ENCODE measurements at places on chromosomes 5 and 9. TPM values are rescaled to one million over a fixed set of nuclear protein-coding genes. Genes with fewer than 3 reads are reported as not detected.

MLANA gene
- total RNA-seq = not detected

SDHA gene
- 70.5 TPM for total RNA-seq

PTPRD gene
- total RNA-seq = 101 TPM

ANKRD20A1 gene
- total RNA-seq = 1.4 TPM

ECM2 gene
- 63.6 TPM for total RNA-seq

KLHL3 gene
- total RNA-seq = 9.1 TPM

CTXN3 gene
- not detected for total RNA-seq

GALNT10 gene
- total RNA-seq = 43.0 TPM

FOXI1 gene
- total RNA-seq = not detected

GRCh38 chr5:64516216-64516615 is 10.4 kb downstream of the RGS7BP start:
- H3K27me3 ChIP-seq = no peaks in the 10 kb centered on the region
- H3K4me1 ChIP-seq = peaks cover 24% of the 10 kb centered on the region
- H3K4me3 ChIP-seq = no peak overlapping the region
- no peak overlapping the region for H3K27ac ChIP-seq

DNA sequence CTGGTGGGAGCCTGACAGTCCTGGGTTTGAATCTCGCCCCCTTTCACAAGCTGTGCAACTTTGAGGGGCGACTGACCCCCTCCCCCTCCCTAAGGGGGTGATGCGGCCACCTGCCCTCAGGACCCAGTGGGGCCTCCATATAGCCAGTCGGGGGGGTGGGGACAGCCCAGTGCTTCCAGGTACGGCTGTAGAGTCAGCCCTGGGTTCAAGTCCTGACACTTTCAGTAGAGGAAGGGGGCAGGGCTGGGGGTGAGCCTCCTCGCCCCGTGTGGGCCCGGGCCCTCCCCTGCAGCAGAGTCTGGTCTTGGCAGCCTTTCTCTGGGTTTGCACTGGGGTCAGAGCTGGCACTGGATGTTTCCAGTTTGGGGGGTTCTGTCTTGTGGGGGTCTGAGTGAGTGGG is 216.3 kb downstream of the C9orf50 start:
- no peaks in the 10 kb centered on the region for H3K27me3 ChIP-seq
- no peak for DNase-seq
- no peak overlapping the region for H3K4me3 ChIP-seq
- peaks cover 12% of the 10 kb centered on the region for H3K4me1 ChIP-seq

DNA sequence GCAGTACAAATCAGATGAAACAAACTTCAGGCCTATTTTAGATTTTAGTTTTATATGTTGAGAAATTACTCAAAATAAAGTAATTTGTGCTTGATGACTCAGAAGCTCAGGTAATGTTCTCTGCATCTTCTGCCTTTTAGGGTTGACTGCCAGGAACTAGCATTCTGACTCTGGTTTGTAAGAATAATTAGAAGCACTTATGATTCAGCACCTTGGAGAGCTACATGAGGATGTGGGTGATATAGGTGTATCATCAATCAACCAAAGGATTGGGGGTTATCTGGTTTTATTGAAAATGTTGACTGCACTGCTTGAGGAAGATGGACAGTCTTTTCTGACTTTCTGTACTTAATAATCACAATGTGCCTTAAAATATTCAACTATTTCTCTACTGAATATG is 118.7 kb upstream of the SGCD start:
- no peaks in the 10 kb centered on the region for H3K36me3 ChIP-seq
- no peaks in the 10 kb centered on the region for H3K27me3 ChIP-seq
- DNase-seq = no peak
- no peak overlapping the region for H3K27ac ChIP-seq
- H3K4me3 ChIP-seq = no peak overlapping the region

DNA sequence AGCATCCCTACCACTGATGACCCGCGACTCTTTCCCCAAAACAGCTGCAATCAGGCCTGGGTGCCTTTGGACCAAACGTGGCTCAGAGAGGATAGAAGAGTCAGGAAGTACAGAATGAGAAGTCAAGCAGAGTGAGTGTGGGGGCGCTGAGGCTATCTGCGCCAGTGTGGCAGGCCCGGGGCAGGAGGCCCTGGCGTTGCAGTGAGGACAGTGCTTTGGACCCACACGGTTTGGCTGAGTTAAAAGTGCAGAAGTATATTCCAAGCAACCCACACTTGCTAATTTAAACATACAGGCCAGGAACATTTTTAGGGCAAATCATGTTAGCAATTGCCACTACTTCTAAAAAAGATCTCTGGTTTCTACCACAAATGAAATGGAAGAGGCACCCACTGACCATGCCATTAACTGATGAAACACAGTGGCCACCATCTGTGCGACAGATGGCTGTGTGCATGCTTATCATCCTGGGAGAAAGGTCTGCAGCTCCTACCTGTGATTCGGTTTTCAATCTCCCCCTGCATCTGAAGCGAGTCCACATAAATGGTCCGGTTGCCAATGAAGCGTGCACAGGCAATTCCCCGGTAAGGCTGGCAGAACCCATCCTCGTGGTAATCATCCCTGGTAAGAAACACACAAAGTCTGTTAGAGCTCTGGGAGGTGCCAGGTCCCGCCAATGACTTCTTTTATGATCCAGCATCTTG is 213.0 kb downstream of the ROR2 start:
- DNase-seq = no peak
- no peaks in the 10 kb centered on the region for H3K27me3 ChIP-seq
- H3K27ac ChIP-seq = no peak overlapping the region
- no peak overlapping the region for H3K4me3 ChIP-seq
- no peaks in the 10 kb centered on the region for H3K4me1 ChIP-seq
- H3K36me3 ChIP-seq = no peaks in the 10 kb centered on the region

DNA sequence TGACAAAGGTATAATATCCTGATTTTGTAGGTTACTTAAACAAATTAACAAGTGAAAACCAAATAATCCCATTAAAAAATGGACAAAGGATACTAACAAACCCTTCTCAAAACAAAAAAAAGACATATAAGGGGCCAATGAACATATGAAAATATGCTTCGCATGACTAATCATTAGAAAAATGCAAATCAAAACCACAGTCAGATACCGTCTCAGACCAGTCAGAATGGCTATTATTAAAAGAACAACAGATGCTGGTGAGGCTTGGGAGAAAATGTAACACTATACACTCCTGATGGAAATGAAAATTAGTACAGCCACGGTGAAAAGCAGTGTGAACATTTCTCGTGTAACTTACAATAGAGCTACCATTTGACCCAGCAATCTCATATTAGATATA is 1542.2 kb upstream of the CDH9 start:
- no peak overlapping the region for H3K4me3 ChIP-seq
- no peak overlapping the region for H3K27ac ChIP-seq
- no peaks in the 10 kb centered on the region for H3K36me3 ChIP-seq
- no peak for DNase-seq

- H3K27ac ChIP-seq = no peak overlapping the region
- H3K4me1 ChIP-seq = no peaks in the 10 kb centered on the region
- no peak for DNase-seq
- no peaks in the 10 kb centered on the region for H3K27me3 ChIP-seq
Observed at GRCh38 chr5:107919969-107920368, 249.2 kb upstream of the EFNA5 start.

DNA sequence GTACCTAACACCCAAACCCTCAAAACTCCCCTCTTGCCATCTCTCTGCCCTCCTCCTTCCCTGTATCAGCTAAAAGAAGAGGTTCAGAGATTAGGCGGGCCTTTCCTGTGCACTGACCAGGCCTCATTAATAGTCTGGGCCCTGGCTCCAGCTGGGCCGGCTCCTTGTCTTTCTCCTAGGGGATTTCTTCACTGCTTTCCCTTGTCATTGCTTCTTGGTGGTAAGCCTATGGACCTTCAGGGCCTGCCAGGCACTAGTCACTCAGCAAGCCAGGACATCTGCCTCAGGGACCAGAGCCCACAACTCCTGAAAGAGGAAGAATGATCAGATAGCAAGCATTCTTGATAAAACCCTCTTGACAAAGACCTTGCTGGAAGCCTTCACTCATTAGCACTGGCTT is 50.9 kb downstream of the MRRF start:
- no peaks in the 10 kb centered on the region for H3K27me3 ChIP-seq
- H3K27ac ChIP-seq = no peak overlapping the region
- H3K4me1 ChIP-seq = peaks cover 6% of the 10 kb centered on the region
- DNase-seq = no peak
- peaks cover 13% of the 10 kb centered on the region for H3K36me3 ChIP-seq

- peaks cover 55% of the 10 kb centered on the region for H3K36me3 ChIP-seq
- H3K27ac ChIP-seq = no peak overlapping the region
- H3K27me3 ChIP-seq = no peaks in the 10 kb centered on the region
- no peak overlapping the region for H3K4me3 ChIP-seq
- peaks cover 22% of the 10 kb centered on the region for H3K4me1 ChIP-seq
Observed at GRCh38 chr9:97601228-97601898, 31.8 kb downstream of the TSTD2 start.

GRCh38 chr5:122756264-122756911 is 18.5 kb upstream of the SNX2 start:
- no peak overlapping the region for H3K27ac ChIP-seq
- no peaks in the 10 kb centered on the region for H3K27me3 ChIP-seq
- H3K4me1 ChIP-seq = peaks cover 7% of the 10 kb centered on the region

- DNase-seq = no peak
- H3K4me3 ChIP-seq = no peak overlapping the region
- H3K36me3 ChIP-seq = no peaks in the 10 kb centered on the region
- no peaks in the 10 kb centered on the region for H3K27me3 ChIP-seq
Observed at GRCh38 chr9:94921092-94921471, 194.6 kb downstream of the AOPEP start.

DNA sequence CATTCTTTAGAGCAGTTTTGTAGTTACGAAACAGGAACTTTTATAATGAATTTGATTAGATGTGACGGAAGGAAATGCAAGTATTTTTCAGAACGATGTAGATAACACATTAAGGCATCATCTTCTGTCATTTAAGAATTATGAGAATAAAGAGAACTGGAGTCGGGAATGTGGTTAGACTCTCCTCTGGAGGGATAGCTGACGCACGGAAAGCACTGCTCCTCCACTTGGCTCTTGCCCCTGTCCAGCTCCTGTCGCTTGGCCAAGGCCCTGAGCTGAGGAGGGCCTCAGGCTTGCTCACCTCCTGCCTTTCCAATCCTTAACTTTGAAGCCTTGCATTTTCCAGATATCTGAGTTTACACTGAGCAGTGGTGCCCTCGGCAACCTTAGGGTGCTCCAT is 60.5 kb downstream of the MAP1B start:
- H3K4me1 ChIP-seq = peaks cover 99% of the 10 kb centered on the region
- no peak for DNase-seq
- no peak overlapping the region for H3K4me3 ChIP-seq
- H3K27me3 ChIP-seq = no peaks in the 10 kb centered on the region
- H3K36me3 ChIP-seq = no peaks in the 10 kb centered on the region
- peak overlapping the region; percentile 61 for H3K27ac ChIP-seq

DNA sequence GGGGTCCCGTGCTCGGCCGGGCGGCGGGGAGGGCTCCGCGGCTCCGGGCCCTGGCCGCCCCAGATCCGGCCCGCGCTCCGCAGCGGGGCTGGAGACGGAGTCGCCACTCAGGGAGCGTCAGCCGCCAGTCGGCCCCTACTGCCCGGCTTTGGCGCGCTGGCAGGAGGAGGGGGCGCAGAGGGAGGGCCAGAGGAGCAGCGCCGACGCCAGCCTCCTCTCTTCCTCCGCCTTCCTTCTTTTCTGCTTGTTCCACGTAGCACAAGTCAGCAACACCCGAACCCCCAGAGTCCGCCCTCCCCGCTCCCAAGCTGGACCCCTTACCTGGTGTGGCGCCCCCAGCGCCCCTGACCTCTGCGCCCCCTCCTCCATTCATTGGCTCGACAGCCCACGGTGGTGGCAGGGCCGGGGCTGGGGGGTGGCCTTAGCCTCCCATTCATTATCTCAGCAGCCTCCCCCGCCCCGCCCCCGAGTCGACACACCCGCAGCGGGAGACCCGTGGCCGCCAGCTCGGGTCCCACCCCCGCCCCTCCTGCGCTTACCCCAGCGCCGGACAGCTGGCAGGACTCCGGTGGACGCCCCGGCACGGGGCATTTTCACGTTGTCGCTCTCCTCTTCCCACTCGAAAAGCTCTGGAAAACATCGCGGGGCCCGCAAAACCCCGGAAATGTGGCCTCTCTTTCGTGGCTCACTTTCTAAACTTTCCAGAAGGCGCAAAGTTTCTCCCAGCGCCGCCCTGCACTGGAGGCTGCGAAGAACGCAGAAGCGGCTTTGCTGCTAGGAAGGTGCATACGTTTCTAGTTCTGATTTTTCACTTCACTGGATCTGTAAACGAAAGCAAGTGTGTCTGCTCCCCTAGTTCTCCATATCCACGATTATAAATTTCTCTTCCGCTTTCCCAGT is at the start of gene LPAR1:
LPAR1 (minus strand) TSS at position 140 of the 900 bp plus-strand sequence. CDS start 66,353 bp downstream, outside the sequence.
- H3K27me3 ChIP-seq = no peaks in the 10 kb centered on the region
- peak within 1 kb of the TSS; percentile 86 for H3K27ac ChIP-seq
- no peaks in the 10 kb centered on the region for H3K36me3 ChIP-seq
- peaks cover 10% of the 10 kb centered on the region for H3K4me1 ChIP-seq
- H3K4me3 ChIP-seq = peak within 1 kb of the TSS; percentile 93

- no peak overlapping the region for H3K27ac ChIP-seq
- no peak overlapping the region for H3K4me3 ChIP-seq
- no peaks in the 10 kb centered on the region for H3K27me3 ChIP-seq
- no peaks in the 10 kb centered on the region for H3K36me3 ChIP-seq
- no peak for DNase-seq
Observed at GRCh38 chr5:160637357-160638090, 214.5 kb downstream of the ATP10B start.

DNA sequence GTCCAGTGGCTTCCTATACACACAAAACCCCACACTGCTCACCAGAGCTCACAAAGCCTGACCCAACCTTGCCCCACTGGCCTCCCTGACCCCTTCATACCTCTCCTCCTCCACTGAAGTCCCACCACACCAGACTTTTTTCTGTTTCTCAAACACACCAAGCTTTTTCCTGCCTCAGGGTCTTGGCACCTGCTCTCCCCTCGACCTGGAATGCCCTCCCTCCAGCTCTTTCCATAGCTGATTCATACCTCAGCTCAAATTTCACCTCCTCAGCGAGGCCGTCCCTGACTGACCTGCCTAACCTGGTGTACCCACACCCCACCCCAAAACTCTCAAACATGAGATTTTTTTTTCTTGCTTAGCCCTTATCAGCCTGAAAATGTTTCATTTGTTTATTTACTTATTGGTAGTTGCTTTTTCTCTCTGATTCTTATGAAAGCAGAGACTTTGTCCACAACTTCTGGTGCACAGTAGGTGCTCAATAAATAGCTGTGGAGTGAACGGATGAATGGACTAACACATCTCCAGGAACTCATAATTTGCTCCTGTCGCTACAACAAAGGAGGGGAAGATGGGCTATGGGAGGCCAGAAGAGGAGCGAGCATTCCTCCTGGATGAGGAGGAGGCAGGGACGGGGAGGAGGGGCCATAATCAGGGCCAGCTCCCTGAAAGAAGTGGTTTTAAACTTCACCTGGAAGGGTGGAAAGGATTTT is 84.3 kb downstream of the SH3TC2 start:
- no peaks in the 10 kb centered on the region for H3K27me3 ChIP-seq
- no peak overlapping the region for H3K27ac ChIP-seq
- DNase-seq = no peak

- H3K36me3 ChIP-seq = no peaks in the 10 kb centered on the region
- no peak overlapping the region for H3K4me3 ChIP-seq
- H3K4me1 ChIP-seq = peaks cover 3% of the 10 kb centered on the region
- peaks cover 45% of the 10 kb centered on the region for H3K27me3 ChIP-seq
- no peak for DNase-seq
Observed at GRCh38 chr9:123999661-124000060, 11.9 kb upstream of the LHX2 start.

- H3K4me1 ChIP-seq = no peaks in the 10 kb centered on the region
- H3K27me3 ChIP-seq = no peaks in the 10 kb centered on the region
- DNase-seq = no peak
- H3K36me3 ChIP-seq = no peaks in the 10 kb centered on the region
- no peak overlapping the region for H3K27ac ChIP-seq
Observed at GRCh38 chr9:135582966-135583687, 21.6 kb downstream of the PAEP start.

Measured in thoracic aorta (tissue), 2 donors.